ENCODE measurements at places on chromosomes 1 and 21. TPM values are rescaled to one million over a fixed set of nuclear protein-coding genes. Genes with fewer than 3 reads are reported as not detected.

ST6GALNAC3 gene
- 4.5 TPM for total RNA-seq

TSPAN2 gene
- 12.2 TPM for total RNA-seq

OR2T11 gene
- total RNA-seq, result not detected

OR2T3 gene
- not detected for total RNA-seq

KANK4 gene
- 0.38 TPM for total RNA-seq

PALMD gene
- 114 TPM for total RNA-seq

PRDM16 gene
- 14.2 TPM for total RNA-seq

WDR64 gene
- not detected for total RNA-seq

C4BPA gene
- 0.08 TPM for total RNA-seq

S100A8 gene
- 42.5 TPM for total RNA-seq

LCE2D gene
- not detected for total RNA-seq

FCGR3B gene
- 1.8 TPM for total RNA-seq

Measured in Right ventricle myocardium superior (tissue), 1 donor.